ENCODE measurements at places on chromosomes 3 and 15.

DNA sequence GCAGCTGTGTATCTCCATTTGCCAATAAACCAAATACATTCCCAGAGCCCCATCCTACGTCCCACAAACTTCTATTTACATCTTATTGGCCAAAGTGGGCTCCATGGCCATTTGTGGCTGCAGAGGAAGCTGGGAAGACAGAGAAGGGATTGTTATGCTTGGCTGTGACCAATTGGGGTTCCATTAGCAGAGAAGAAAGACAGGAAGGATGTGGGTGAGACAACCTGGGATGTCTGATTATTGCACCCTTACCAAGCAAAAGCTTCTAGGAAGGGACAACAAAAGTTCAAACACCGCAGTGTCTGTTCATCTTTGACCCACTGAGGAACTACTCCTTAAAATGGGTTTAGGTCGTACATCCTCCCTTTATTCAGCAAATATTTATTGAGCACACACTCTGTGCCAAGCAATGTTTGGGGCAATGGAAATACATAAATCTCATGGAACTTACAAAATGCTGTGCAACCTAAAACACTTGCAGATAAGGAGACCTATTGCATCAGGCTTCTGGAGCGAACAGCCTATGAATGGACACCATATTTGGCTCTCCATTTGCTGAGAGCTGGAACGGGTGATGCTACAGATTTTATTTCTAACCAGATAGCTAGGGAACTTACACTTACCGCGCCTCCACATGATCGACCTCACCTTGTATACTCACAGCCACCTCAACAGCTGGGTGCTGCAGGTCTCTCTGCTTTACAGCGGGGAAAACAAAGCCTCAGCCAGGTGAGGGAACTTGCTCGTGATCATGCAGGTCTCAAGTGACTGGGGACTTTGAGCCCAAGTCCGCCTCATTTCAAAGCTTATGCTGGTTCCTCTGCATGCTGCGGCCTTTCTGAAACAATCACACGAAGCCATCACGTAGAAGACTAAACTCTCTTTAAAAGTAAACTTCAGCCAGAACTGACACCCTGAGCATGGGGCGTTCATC is 21.4 kb upstream of the NR2E3 start:
- DNase-seq = no peak

DNA sequence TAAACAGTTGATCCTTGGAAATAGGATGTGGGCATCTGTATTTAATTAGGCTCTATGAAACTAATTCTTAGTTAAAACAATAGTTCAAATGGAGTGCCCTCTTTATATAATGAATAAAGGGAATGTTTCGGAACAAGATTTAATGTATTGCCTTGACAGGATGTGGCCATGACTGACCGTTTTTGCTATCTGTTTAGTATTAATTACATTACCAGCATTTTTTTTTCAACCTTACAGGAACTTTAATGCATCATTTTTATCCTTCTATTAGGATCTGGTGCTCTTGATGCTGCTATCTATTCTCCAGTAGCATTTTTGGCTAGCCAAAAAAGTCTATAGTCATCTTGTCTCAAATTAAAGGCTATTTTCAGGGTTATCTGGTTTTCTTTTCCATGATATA is 340.9 kb downstream of the GRM7 start:
- no peak for DNase-seq

DNA sequence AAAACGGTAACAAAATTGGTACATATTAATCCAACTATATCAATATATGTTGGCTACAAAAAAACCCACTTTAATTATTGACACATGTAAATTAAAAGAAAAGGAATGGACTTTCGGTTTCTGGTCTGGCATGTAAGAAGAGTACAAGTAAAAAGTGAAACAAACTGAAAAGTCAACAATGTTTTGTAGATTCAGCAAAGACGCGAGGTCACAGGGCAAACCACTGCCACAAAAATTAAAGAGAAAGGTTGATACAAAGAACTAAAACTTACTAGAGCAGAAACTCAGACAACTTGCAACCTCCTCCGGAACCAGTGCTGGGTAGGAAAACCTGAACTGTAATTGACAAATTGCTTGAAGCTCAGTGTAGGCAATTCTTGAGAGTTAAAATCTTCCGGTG is 110.6 kb upstream of the ARPP21 start:
- no peak for DNase-seq

DNA sequence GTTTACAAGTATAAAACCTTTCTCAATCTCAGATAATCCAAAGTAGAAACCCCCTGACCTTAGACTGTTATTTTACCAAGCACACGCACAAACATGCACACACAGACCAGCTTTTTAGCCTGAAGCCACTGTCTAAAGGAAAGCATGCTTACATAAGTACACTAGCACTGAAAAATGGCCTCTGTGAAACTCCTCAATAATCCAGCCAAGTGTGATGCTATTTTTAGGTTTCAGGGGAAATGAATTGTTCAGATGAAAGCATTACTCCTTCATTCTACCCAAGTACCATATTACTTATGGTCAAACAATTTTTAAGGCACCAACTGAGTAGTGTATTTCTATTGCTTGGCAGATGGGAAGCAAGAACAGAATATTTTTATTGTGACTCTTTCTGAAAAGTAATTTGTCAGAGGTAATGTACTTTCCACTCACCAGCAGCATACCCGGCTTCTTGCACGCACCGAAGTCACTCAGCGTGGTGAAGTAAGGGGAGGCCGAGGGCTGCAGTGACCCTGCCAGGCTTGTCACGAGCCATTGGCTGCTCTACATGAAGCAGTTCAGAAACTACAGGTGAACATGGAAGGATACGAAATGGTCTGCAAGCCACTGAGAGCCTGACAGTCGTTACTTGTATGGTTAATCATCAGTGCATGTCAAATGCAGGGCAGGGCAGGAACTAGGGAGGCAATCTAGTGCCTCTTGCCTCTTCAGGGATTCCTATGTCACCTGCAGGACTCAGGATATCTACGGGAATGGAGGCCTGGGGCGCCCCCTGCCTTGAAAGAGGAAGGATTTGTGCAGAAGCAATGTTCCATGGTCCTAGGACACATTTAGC is 106.7 kb downstream of the GABRB3 start:
- DNase-seq = no peak

GRCh38 chr3:57038466-57039164 is 21.8 kb upstream of the SPATA12 start:
- no peak for DNase-seq

GRCh38 chr3:53597136-53597915 is 102.9 kb downstream of the CACNA1D start:
- no peak for DNase-seq

DNA sequence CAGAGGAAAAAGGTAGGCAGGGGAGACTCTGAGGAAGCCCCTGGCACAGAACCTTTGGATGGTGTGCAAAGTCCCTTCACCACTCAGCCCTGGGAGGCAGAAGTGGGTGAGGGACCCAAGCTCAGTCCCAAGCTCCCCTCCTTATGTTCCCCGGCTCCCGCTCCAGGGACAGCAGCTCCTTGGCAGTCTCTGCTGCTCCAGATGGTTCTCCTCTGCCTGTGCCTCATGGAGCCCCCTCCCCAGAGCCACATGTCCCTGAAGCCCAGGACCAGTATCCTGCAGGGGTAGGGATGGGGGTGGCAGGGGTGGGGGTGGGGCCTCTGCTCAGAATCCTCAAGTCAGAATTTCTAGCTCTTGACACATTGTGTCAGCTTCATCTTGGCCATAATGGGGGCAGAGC is 8.0 kb upstream of the CAMKV start:
- DNase-seq = no peak
